ENCODE measurements at places on chromosomes 7 and 10.

DNA sequence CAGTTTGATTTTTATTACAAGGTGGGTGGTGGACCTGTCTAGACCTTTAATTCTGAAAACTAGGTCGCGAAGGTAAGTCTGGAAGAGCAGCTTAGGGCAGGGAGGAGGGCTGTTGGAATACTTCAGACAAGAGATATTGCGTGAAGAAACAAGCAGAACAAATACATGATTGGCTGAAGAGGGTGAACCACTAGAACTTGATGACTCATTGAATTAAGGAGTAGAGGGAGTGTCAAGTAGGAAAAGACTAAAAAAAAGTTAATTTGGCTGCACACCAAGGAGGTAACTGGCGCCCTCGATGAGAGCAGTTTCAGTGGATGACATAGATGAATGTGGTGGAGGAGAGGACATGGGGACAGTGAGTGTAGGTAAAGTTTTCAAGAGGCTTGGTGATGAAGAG is 41.3 kb downstream of the WNT2 start:
- DNase-seq, result no peak

- no peak for DNase-seq
These were observed 118.4 kb upstream of the WDR11 start for GRCh38 chr10:120732643-120733313.

GRCh38 chr7:121038717-121039509 is 50.4 kb downstream of the CPED1 start:
- no peak for DNase-seq

GRCh38 chr7:732556-732955 is 5.5 kb upstream of the PRKAR1B start:
- no peak for DNase-seq

- DNase-seq, result no peak
These were observed 189.8 kb downstream of the HECW1 start for GRCh38 chr7:43302211-43302711.

DNA sequence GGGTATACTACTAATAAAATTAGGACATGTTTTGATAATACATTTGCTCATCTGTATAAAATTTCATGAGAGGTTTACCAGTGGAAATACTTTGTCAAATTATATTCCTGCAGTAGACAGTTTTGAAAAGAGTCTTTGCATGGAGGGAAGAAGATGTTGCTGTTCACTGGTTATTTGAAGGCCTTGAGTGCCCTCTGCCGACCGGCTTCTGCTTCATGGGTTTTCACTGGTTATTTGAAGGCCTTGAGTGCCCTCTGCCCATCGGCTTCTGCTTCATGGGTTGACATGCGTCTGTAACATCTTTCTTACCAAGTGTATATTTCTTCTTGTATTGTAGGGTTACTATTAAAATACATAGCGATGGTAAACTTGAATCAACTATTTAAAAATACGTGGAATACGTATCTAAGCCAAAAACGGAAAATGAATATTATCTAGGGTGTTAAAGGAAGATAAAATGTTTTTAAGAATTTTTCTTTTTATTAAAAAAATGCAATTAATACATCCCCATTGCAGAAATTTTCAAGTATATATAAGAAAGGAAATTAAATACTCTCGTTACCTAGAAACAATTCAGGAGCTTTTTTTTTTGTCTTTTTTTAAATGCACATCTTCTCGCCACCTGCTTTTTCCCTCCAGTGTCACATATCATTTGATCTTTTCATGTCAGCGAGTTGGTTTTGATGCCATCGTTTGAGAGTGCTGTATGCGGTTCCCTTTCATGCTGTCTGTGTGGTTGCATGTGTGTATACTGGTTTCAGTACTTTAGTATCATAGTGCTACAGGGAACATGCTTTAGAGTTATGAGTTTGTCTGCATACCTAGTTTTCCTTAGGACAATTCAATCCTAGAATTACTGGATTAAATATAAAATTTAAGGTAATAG is 73.4 kb downstream of the SHH start:
- no peak for DNase-seq

GRCh38 chr7:30474893-30475292 is 3.7 kb downstream of the NOD1 start:
- no peak for DNase-seq

All from GM06990 (cell line).